ENCODE measurements at places on chromosomes 16 and 17. TPM values are rescaled to one million over a fixed set of nuclear protein-coding genes. Genes with fewer than 3 reads are reported as not detected.

GRCh38 chr17:27596566-27597187, 34.3 kb upstream of the LGALS9 start:
- peak; percentile 24 for DNase-seq

DNA sequence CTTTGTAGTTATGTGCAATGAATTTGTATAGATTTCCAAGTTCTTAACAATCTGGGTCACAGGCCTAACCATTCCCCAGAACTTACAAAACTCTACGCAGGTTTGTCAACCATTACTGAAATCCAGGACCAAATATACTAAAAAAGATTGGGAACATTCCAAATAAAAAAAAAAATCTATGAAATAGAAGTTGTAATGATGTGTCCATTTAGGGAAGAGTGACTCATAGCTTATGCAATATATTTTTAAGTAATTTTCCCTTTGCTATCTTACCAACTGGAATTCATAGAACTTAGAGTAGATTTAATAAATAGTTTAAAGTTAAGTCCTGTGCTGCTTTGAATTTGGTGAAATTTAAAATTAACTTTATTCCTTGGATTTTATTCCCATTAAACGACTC, 393.2 kb downstream of the PMP22 start:
- DNase-seq: no peak

GRCh38 chr17:40909755-40910154, 24.7 kb upstream of the KRT20 start:
- no peak for DNase-seq

ACSM2A gene
- total RNA-seq: not detected

GRCh38 chr16:57862698-57863433, 60.6 kb upstream of the KIFC3 start:
- no peak for DNase-seq

CALB2 gene
- 8.3 TPM for total RNA-seq

GRCh38 chr16:52963212-52963854, 89.4 kb downstream of the CHD9NB start:
- no peak for DNase-seq

C16orf92 gene
- total RNA-seq: not detected

All from cerebellum (tissue), 4 donors.